T-helper 2 cell (primary cell): ENCODE measurements at places on chromosomes 6 and 20.
A peak's percentile ranks its signal among the peaks of the same experiment; 100 is the strongest.

DNA sequence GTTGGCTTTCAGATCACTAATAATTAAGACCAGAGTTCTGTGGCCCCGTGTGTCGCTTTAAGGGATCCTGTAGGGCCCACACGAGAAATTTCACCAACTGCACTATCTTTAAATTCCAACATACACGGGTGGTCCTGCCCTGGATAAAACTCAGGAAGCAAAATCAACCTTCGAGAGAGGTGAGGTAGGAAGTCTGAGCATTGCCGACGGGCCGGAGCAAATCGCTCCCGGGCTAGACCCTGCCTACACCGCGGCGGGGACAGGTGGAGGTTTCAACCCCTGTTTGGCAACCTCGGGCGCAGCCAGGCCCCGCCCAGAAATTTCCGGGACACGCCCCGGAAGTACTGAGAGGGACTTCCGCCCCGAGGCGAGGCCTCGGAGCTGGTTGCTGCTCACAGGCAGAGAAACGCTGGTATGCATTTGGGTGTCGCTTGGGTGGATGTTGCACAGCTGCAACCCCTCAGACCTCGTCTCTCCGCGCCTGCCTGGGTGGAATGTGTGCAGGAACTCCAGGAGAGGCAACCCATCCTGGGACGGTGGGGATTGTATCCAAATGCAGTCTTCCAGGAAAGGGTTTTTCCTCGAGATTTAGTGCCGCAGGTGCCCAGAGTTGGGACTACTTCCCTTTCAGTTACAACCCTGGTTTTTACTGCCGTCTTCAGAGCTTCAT is 19.9 kb downstream of the ZKSCAN8 start:
- DNase-seq: peak; percentile 60

- DNase-seq: no peak
Observed at GRCh38 chr6:152605941-152606340, 31.2 kb downstream of the SYNE1 start.

- DNase-seq: no peak
Observed at GRCh38 chr20:51022803-51023616, at the start of gene KCNG1. Gene KCNG1 (minus strand): TSS chr20:51023107. CDS start chr20:51010338, 12,769 bp downstream.

- no peak for DNase-seq
Observed at GRCh38 chr6:43608807-43609206, 20.3 kb downstream of the GTPBP2 start.

DNA sequence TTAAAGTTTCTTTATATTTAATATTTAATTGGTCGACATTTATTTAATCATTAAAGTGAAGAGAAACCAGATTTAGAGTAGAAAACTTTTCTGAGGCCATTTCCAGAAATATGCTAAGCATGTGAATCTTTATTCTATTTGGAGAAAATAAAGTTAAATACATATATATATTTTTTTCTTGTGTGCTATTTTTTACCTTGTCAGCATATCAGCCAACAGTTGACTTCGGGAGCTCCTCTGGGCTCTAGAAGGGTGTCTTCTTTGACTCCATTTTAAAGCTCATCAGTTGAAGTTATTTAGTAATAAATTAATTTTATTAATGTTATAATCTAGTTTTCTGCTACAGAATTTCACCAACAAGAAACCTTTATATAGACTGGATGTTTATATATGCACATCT is 73.1 kb downstream of the SH3BGRL2 start:
- no peak for DNase-seq

DNA sequence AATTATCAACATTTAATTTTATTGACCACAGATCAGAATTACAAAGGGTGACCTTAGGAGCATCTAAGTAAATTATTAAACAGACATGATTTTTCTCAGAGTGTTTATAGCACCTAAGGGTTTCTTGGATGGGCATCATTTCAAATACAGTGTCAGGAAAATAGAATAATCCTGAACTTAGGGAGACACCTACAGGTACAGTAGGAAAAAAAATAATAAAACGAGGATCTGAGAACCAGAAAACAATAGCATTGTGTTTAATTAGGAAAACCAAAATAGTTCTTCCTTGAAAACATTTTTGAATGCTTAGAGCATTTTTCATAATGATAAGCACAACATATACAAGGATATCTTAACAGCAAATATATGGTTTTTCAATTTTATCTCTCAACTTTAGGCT is 39.2 kb downstream of the MMUT start:
- no peak for DNase-seq

GRCh38 chr20:10519361-10520046 is 84.4 kb downstream of the SLX4IP start:
- DNase-seq: peak; percentile 89

- peak; percentile 30 for DNase-seq
Observed at GRCh38 chr20:36644032-36644705, 1.8 kb downstream of the SLA2 start.

DNA sequence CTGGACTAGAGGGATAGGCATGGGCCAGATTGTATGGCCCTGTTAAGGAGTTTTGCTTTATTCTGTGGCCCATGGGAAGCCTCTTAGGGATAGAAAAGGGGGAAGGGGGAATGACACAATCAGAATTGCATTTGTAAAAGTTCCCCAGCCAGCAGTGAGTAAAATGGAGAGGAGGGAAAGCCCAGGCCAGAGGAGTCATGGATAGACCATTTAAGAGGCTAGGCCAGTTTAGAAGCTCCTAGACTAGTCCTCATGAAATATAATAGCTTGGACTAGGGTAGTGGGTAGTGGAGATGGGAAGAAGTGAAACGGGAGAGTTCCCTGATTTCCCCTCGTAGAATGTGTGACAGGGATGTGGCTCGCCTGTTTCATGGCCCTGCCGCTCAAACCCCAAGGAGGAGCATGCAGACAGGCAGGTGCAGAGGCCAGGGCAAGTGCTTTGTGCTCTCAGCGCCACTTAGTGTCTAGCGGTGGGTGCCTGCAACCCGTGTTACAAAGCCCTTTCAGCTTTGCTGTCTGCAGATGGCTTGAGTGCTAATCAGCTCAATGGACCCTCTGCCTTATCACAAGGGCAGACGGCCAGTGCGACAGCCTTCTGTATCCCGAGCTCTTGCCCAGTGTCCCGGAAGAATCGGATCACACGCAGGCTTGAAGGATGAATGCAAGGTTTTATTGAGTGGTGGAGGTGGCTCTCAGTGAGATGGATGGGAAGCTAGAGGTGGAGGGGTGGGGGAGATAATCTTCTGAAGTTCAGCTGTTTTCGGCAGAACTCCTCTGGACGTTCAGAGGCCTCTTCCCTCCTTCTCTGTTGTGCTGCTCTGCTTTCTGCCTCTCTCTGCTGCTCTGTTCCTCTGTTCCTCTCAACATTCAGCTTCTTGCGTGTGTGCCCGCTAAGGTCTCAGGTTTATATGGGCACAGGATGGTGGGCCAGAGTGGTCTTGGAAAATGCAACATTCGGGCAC is 141.1 kb downstream of the CEP57L1 start:
- DNase-seq: no peak

DNA sequence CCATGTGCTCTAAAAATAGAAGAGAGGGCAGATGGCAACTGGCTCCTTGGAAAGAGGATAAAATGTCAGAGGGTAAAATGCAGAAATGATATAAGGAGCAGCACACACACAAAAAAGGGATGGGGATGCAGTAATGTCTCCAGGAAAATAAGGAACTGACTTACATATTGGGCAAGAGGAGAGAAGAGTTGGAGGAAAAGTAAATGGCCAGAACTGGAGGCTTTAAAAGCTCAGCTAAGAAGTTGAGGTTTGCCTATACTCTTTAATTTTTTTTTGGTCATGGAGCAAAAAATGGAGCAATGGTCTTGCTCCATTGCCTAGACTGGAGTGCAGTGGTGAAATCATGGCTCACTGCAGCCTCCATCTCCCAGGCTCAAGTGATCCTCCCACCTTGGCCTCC is 93.7 kb downstream of the SULF2 start:
- DNase-seq: no peak
